Thymus (tissue), 14 donors: ENCODE measurements at places on chromosomes 7 and 10.

DNA sequence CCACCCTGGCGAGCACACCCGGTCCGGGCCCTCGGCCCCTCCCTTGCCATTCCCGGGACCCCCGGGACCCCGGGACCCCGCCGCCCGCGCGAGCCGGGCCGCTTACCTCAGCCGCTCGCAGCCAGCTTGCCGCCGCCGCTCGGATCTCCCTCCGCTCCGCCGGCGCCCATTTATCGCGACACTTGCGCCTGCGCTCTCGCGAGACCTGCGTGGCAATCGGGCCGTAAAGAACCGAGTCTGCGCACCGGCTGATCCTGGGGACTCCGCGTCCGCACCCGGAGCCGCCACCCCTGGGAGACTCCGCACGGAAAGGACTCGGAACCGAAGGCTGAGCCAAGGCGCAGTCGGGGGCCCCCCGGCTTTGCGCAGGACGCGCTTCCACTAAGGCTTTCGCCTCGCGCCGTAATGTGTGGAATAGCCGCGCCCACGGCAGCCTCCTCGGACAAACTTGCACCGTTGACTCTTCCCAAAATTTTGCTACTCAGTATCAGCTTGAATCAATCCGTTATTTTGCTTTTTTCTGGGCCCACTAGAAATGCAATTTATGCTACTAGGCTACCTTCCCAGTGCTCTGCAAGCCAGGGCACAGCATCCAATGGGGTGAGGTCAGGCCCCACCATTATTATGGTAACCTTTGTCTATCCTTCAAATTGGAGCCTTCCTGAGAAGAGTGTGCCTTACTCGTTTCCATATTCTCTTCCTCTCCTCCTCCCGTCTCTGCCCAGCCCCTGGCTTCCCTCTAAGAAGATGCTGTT, at the start of gene MAD1L1:
TSS of gene MAD1L1 (minus strand) at position 180 of the 755 bp plus-strand sequence. CDS start 2,812 bp downstream, outside the sequence.
- DNase-seq: peak; percentile 84

- DNase-seq: no peak
Observed at GRCh38 chr7:103115771-103116170, 33.1 kb downstream of the NAPEPLD start.

DNA sequence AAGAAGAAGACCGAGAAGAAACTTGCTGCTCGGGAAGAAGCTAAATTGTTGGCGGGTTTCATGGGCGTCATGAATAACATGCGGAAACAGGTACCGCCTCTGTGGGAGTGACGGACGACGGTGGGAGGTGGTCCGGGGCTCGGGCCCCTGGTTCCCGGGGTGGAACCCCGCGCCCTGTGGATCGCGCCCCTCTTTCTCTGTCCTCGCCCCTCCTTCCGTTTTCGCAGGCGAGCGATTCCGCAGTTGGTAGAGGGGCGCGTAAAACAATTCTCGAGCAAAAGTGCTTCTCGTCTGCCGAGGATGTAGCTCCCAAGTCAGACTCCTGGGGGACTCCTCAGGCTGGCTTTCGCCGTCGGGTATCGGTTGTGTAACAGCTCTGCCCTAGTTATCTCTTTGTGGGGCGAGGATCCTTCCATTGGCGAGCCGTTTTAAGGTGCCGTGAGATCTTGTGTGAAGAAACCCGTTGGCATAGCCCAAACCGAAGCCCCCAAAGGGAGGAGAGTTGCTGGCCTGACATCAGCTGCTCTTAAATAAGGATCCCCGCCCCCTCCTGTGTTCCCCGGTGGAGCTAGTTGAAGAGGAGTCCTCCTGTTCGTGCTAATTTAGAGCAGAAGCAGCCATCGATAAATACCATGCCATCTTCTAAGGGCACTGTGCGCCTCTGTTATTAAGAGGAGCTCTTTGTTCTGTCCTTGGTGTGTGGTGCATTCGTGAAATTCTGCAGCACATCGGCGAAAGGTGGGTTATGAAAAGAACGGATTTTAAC, 655 bp downstream of the KLHL7 start:
- DNase-seq: peak; percentile 47

GRCh38 chr10:60662917-60663614, 115.2 kb upstream of the CDK1 start:
- no peak for DNase-seq

DNA sequence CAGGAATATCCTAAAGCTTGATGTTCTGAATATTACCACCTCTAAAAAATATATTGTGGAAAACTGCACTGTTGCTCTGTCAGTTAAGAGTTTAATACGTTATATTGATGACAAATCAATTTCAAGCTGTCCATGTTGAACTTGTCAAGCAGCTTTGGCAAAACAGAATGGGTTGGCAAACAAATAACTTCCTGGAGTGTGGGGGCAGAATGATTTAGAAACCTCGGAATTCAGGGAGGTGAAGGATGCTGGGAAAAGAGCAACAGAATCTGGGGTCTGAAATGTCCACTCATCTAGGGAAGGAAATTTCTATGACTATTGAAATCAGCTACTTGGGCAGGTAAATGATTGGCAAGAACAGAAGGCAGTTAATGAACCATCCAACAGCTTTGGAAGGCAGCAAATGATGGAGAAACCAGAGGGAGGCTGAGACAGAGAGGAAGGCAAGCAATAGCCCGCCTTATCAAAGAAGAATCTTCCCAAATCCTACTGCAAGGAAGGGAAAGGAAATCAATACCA, 95.1 kb upstream of the PALS2 start:
- DNase-seq: no peak

- DNase-seq: no peak
Observed at GRCh38 chr10:114340816-114341215, 63.5 kb downstream of the AFAP1L2 start.

DNA sequence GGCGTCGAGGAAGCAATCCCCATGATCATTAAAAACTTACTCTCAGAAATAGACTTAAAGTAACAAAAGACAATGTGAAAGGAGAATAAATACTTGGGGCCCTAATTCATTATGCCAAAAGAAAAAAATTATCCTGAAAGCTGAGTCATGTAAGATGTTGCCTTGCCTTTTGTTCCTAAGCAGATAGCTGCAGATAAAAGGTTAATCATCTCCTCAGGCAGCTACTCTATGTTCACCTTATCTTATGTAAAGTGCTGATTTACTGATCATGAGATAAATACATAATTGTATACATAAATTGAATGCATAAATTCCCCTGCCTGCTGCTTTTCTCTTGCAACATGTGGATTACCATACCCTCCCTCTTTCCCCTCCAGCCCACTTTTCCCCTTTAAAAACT, 28.1 kb upstream of the CREB3L2 start:
- no peak for DNase-seq

DNA sequence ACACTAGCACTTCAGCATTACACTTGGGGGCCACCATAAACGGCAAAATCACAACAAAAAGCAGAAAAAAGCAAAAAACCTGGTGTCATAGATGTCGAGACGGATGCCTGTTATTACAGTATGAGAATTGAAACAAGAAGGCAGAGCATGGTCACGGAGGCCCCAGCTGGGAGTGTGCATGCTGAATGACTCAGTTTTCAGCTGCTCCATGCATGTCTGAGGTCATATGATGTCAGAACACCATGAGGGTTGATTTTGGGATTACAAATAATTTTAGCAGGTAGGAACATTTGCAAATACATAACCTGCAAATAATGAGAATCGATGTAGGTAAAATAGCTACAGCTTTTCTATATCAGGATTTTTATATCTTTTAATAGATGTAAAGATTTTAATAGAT, 19.1 kb downstream of the ZMYND11 start:
- no peak for DNase-seq

GRCh38 chr10:13347043-13347499, 1.0 kb downstream of the SEPHS1 start:
- no peak for DNase-seq

- DNase-seq: no peak
Observed at GRCh38 chr10:5512881-5513612, 11.7 kb upstream of the CALML3 start.

GRCh38 chr10:43060291-43060690, 16.6 kb upstream of the RET start:
- no peak for DNase-seq

DNA sequence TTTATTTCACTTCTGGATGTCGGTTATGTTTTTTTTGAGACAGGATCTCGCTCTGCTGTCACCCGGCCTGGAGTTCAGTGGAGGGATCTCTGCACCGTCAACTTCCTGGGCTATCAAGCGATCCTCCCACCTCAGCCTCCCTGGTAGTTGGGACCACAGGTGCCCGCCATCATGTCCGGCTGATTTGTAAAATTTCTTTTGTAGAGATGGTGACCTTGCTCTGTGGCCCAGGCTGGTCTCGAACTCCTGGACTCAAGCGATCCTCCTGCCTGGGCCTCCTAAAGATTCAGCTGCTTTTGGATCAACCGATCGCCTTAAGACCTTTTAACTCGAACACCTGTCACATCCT, 606 bp upstream of the RABGEF1 start:
- DNase-seq: peak; percentile 19

DNA sequence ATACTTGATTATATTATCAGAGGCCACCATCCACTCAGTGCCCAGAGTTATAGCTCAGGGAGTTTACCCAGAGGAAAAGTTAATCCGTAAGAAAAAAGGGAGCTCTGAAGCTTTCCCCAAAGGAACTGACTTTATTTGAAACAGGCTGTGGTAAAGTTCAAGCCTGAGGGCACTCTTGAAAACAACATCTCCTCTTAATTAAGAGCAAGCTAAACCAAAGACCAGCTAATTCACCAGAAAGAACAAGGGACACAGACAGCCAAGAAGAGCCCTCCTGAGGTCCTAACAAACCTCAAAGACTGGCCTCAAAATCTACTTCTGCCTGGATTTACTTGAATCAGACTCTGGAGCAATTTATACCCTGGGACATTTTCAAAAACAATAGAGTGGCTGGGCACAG, 159.6 kb upstream of the CHST15 start:
- no peak for DNase-seq

DNA sequence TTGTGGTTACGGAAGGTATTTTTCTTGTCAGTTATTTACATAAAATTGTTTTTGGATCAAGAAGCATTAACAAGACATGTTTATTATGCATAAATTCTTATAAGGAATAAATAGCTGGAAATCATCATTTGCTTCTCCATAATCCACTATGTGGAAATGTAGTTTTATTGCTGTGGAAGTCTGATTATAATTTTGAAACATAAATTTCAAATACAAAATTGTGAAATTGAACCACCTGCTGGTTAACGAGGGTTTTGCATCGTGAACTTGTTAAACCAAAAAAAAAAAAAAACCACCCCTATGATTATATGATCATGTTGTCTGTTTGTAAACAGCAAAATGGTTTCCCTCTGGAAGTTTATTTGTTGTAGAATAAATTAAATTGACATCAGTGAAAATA, 25.9 kb downstream of the ABRAXAS2 start:
- DNase-seq: peak; percentile 29

DNA sequence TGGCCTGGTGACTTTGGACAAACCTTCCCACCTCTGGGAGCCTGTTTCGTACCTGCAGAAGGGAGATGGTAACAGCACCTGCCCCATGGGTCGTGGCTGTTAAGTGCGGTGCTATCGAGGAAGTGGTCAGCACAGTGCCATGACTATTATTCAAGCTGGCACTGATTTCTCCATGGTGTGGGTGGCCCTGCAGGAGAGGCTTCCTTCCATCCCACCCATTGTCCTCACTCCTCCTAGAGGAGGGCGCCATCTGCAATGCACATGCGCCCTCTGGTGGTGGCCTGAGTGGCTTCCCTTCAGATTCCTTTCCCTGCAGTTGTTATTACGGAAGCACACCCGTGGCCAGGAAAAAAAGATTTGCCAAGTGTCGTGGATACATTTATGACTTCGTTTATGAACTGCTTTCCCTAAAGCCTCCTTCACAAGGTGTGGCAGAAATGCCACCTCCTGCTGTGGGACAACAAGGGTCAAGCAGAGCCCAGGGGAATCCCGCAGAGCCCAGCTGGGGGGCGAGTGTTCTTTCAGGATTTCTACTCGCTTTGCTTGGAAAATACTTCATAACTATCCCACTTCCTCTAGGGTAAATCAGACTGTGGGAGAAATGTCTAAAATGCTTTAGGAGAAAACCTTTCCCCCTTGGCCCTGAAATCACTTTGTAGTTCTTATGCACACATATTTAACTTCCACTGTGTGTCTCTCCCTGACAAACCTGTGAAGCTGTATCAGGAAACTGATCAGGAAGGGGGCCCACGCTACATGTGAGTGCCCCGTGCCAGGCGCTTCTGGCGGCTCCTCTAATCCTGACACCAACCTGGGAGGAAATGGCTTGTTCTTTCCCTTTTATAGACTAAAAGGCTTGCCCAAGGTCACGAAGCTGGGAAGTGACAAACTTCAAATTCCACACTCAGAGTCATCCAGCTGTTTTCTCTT, 98.0 kb upstream of the ANLN start:
- no peak for DNase-seq

DNA sequence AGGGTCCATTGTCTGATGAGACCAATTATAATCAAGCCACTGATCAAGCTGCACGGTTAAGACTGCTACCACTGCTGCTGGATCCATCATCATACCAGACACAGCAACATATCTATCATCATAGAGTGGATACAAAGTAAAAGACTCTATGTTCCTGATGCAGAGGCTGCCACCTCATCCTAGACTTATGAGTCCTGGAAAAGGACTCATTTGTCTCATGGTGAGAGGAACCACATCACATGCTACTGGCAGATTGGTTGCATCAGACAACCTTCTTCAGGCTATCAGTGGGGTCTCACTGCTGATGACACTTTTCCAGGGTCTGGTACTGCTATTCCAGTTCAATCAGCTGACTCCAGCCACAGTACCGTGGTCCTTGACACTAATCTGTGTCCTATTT, 79.0 kb downstream of the ABI1 start:
- DNase-seq: no peak

DNA sequence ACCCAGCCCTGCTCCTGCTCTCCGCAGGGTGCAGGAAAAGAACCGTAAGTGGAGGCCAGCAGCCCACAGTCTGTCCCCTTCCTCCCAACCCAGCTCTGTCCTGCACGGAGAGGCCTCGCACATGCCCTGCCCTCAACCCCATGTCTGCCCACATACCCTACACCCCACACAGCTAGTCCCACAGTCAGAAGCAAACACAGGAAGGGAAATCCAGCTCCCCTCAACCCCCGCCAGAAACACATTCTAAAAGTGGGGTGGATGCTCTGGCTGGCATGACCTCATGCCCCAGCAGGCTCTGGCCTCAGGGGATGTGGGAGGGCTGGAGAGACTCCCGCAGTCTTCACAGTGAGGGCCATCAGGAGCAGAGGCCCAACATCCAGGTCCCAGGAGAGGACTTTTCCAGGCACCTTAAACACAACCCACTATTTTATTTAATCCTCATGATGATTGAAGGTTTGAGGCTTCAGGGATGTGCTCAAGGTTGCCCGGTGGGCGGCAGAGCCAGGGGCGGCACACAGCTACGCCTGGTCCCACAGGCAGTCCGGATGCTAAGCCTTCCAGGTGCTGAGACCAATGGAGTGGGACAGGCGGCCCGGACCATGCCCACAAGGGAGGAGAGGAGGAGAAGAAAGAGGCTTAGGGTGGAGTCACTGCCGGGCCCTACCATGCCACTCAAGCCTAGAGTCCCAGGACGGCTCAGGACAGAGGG, 29.9 kb downstream of the CALML5 start:
- no peak for DNase-seq

GRCh38 chr10:86671985-86672710, 3.8 kb downstream of the LDB3 start:
- DNase-seq: no peak

GRCh38 chr10:36224431-36224985, 582.4 kb upstream of the FZD8 start:
- DNase-seq: no peak

- no peak for DNase-seq
Observed at GRCh38 chr10:8437896-8438295, 383.4 kb downstream of the GATA3 start.

GRCh38 chr10:93199191-93199751, 125.6 kb downstream of the CYP26A1 start:
- DNase-seq: no peak
